Forelimb muscle (tissue), 1 donor: ENCODE measurements at places on chromosomes 4 and X.

GRCh38 chrX:37879692-37880091, 32.3 kb upstream of the DYNLT3 start:
- no peak for DNase-seq

GRCh38 chr4:55343887-55344286, 2.2 kb upstream of the SRD5A3 start:
- DNase-seq: no peak

GRCh38 chr4:99518601-99519295, 7.9 kb downstream of the C4orf17 start:
- no peak for DNase-seq

DNA sequence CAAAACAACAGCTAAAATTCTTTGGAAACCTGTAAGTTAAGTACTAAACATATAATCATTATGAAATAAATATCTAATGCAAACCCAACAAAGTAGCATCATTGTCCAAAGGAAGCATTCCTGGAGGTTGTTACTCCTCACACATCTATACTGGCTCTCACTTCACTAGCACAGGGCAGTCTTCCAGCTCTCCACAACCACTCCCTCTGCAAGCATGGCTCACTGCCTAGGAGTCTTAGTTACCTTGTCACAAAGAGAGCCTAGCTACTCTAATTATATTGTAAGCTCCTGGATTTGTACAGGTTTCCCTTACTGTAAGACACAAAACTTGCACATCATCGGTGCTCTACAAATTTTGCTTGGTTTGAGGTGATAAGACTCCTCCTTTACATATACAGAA, 76.1 kb downstream of the AMMECR1 start:
- no peak for DNase-seq

- DNase-seq: no peak
Measured at GRCh38 chr4:53043055-53043454, 180.9 kb downstream of the RASL11B start.

GRCh38 chrX:24144528-24144927, 5.0 kb upstream of the ZFX start:
- no peak for DNase-seq

DNA sequence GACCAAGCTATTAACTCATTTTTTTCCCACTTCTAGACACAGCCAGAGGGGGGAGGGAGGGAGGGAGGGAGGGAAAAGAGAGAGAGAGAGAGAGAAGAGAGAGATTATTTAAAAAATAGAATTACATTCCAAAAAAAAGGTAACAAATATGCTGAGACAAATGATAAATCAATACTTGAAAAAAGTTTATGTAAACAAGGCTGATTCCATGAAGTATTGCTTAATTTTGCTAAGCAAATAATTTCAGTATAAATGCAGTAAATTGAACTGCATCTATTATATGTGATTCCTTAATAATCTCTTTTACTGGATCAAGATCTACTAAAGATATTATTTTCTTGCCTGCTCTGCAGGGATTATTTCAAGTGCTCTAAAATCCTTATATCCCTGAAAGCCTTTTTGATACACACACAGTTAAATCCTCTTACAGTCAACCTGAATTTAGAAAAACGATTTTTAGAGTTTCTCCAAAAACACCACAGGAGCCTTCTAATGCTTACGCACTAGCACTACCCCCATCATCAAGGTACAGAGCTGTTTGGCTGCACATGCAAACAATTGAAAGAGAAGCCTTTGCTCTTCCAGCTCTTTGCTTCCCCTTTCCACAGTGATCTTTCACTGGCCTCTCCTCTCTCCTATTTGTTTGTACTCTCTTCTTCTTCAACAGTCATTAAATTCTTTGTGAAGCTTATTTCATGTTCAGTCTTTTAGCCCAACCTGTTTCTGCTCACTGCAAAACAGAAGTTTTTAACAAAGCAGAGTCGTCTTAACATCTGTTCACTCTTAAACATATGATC, 426.3 kb upstream of the FAM241A start:
- DNase-seq: no peak

GRCh38 chrX:70452143-70452733, 7.6 kb downstream of the DLG3 start:
- DNase-seq: no peak

DNA sequence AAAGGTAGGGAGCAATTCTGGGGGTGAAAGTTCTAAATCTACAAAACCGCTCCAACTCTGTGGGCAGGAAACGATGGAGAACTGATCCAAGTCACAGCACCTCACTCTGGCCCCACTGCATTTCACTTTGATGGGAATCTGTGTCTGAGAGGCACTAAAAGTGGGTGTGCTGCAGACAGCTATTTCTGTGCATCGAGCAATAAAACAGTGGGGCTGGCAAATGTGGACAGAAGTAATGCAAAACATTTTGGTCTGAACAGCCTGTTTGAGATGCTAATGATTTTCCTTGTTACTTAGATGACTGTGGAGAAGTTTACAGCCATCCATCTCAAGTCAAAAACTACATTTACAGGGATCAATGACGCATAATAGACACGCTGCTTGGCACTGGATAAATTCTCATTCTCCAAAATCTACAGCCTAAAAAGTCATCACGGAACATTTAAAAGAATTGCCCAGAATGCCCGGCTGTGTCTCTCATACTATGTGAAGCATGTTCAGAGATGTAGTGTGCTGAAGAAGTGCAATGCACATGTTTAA, 1671.6 kb upstream of the TENM3 start:
- DNase-seq: no peak

DNA sequence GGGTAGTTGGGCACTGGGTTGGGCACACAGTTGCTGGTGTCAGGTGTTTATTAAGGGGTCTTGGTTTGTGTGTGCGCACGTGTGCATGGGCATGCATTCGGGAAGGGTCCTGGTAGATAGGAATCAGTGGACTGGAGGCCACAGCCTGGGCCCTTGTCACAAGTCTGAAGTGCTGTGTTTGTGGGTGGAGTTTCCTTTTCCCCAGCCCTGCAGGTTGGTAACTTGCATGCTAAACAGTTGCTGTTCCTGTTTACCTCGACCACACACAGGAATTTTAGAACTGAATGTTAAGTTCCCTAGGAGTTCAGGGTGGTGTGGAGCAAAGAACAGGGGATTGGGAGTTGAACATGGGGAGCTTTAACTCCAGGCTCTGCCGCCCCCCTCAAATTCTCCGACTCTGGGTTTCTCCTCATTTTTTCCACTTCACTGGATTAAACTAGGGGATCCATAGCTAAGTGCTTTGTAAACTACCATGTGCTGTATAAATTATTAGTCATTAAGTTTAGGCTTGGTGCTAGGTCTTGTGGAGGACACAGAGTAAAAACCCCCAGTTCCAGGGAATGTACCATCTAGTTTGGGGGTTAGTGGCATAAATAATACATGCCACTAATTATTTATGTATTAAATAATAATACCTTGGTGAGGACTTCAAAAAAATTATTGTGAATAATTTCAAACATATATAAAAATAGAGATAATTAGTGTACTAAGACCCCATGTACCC, 49.0 kb downstream of the STARD8 start:
- no peak for DNase-seq

- DNase-seq: peak; percentile 55
Measured at GRCh38 chr4:8274765-8275547, 5.4 kb downstream of the HTRA3 start.

GRCh38 chrX:8424912-8425311, 39.7 kb upstream of the VCX3B start:
- no peak for DNase-seq

DNA sequence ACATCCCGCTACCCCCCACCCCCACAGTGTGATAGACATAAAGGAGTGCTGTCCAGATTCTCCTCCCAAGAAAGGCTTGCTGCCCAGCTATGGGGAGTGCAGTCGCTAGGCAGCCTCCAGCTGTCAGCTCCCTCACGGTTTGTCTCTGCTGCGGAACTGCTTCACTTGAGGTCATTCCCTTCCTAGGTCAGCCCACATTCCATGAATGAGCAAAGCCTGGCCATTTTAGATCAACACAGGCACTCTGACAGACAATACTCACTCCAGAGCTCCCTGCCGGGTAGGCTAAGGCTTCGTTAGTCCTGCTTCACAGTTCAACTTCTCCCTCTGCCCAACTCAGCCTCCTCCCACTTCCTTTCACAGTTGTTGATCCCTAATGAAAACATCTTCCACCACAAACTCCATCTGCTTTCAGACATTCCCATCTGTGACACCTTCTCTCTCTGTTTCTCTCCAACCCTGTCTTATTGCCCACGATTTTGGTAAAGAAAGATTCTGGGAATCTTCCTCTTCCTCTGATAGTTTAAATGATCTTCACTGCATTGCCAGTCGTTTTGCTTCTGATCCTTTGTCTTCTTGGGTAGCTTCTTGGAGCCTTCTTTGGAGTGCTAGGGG, 318.9 kb upstream of the F9 start:
- DNase-seq: no peak

- no peak for DNase-seq
Measured at GRCh38 chr4:184064877-184065276, 152.8 kb downstream of the ENPP6 start.

- DNase-seq: no peak
Measured at GRCh38 chr4:153374442-153374841, 30.0 kb downstream of the MND1 start.
